Inflammatory macrophage treated with lipopolysaccharide for 1 hour (primary cell): ENCODE measurements at places on chromosomes 16 and 17.

DNA sequence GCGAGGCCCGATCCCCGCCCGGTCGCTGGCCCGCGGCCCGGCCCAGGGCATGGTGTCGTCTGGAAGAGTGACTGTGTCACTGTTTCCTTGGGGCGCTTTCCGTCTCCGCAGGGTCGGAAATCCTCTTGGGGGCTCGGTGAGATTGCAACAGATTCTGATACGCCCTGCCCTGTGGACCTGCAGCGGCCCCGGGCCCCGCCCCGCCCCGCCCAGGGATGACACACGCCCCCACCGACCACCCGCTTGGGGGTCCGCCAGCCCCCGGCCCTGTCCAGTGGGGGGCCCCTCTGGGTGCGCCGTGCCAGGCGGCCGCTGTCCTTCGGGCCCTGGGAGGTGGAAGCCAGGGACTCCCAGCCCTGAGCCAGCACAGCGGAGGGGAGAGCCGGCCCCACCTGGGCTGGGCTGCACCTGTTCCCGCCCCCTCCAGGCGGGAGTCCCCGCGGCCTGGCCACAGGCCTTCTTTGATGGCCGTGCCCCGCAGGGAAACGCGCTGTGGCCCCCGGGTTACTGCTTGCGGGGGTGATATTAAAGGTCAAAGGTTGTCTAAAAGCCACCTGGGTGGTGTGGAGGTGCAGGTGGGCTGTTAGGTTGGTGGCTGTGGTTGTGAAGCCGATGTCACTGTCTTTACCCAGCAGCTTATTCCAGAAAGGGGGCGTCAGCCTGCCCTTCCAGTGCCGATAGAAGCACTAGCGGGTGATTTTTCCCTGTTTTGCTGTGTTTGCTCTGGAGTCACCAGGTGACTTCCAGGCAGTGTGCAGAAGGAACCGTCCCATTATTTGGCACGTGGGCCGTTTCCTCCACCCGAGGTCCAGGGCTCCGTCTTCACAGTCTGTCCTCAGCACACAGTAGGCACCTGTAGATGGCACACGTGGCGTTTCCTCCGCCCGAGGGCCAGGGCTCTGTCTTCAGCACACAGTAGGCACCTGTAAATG is 752 bp downstream of the TBC1D24 start:
- no peak for DNase-seq

DNA sequence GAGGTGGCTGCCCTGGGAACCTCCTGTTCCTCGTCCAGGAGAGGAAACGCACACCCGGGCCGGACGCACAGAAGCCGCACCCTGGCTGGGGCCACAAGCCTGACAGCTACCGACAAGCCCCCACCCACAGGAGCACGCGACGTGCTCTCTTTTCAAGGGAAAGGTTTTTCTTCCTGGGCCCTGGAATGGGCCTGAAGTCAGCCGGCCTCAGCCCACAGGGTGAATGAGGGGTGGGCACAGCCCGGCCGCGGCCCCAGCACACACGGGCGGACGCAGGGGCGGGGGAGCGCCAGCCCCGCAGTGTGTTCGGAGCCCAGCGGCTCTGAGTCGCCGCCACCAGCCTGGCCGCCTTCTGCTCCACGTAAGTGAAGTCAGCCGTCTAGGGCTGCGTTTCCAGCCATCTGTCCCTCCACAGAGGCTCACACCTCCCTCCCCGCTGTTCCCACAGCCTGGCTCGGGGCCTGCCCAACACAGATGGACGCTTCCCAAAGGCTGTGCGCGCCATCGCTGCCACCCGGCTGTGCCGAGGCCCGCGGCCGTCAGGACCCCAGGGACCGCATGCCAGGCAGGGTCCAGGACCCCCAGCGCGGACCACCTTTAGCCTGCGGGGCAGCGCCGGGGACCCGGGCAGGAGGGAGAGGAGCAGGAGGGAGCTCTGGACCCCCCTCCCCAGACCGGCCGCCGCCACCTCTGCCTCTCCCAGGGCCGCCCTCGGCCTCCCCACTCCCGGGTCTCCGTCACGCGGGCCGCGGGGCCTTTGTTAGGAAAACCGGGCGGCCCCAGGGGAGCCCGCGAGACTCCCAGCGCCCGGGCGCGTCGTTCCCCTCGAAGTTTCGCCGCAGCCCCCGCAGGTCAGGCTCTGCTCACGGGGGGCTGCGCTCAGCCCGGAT is 36.8 kb downstream of the CBFA2T3 start:
- DNase-seq = no peak

DNA sequence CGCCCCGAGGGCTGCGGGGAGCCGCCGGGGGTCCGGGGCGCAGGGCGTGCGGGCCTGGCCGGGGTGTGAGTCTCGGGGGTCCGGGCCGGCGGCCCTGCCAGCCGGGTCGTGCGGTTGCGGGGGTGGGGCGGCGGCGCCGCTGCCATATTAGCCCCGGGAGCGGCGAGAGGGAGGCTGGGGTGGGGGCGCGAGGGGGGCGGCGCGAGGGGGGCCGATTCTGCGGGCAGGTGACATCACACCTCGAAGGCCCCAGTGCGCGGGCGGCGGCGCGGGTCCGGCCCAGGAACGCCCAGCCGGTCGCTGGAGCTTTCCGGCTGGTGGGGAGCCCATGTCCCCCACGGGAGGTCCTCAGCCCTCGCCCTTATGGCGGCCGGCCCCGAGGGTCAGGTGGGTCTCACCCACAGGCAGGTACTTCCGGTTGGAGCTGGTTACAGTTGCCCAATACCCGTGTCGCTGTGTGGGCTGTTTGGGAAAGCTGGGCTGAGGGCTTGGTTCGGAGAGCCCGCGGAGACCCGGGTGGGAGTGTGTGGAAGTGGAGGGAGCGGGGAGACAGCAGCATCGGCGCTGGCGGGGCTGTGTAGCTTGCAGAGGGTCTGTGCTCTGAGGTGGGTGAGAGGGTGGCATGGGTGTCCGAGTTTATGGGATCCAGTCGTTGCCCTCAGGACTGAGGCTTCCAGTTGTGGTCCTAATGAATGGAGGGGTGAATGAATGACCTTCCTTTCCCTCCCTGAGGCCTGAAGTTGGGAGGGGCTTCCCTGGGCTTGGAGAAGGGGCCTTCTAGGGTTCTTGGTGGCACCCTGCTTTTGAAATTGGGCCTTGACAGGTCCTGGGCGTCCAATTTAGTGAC is 804 bp downstream of the ATP6V0C start:
- DNase-seq = no peak

DNA sequence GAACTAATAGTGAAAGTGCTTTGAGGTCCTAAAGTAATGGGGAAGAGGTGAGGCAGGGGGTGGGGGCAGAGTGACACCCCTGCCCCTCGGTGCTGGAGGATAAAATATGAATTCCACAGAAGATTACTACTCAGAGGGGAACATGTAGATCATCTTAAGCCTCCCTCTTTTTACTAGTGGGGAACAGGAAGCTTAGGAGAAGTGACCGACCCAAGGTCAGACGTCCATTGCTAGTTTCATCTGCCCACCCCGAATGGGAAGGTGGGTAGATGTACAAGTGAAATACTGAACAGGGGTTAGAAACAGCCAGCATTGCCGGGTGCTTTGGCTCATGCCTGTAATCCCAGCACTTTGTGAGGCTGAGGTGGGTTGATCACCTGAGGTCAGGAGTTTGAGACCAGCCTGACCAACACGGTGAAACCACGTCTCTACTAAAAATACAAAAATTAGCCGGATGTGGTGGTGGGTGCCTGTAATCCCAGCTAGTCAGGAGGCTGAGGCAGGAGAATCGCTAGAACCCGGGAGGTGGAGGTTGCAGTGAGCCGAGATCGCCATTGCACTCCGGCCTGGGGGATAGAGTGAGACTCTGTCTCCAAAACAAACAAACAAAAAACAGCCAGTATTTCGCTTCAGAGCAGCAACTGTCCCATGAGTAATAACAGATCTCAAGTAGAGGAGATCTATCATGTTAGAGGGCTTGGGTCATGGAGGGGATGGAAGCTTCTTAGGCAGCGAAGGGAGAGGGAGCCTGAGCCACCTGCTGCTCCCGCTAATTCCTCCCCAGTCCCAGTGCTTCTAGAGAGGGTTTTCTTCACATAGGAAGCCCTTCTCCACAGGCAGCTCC is 1.2 kb upstream of the NR1D1 start:
- no peak for DNase-seq
